ENCODE measurements at places on chromosomes 7 and 10.
A peak's percentile ranks its signal among the peaks of the same experiment; 100 is the strongest.

- DNase-seq, result no peak
Observed at GRCh38 chr7:151060113-151060415, 675 bp downstream of the SLC4A2 start.

GRCh38 chr10:84342584-84342983 lies 14.2 kb downstream of the CCSER2 start:
- no peak for DNase-seq

DNA sequence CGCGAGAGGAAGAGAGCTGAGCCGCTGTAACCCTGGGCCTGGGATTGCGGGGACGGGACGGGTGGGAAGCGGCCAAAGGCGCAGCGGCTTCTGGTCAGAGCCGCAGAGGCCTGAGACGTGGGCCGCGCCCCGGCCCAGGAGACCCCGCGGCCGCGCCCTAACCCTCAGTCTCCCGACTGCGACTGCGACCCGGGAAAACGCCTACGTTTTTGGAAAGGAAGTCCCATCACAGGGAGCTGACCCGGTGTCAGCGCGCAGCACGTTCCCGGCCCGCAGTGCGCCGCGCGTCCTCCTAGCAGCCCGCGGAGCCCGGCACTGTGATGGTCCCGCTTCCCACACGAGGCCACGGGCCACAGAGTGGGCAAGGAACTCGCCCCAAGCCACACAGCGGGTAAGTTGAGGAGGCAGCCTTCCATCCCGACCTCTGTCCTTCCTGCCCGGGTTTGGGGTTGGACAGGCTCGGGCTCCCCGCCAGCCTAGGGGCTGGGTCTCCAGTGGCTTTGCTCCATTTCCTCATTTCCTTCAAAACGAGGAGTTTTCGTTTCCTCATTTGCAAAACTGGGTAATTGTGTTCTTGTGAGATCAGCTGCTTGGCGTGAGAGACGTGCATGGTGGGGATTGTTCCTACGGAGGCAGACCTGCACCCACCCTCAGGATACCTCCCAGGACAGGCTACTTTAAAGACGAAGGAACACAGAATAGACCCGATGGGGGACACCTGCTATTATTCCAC lies 1.2 kb downstream of the GPNMB start:
- no peak for DNase-seq

- no peak for DNase-seq
Observed at GRCh38 chr10:17842641-17843040, 33.5 kb downstream of the MRC1 start.

- no peak for DNase-seq
Observed at GRCh38 chr7:88492153-88492552, 185.5 kb upstream of the STEAP4 start.

DNA sequence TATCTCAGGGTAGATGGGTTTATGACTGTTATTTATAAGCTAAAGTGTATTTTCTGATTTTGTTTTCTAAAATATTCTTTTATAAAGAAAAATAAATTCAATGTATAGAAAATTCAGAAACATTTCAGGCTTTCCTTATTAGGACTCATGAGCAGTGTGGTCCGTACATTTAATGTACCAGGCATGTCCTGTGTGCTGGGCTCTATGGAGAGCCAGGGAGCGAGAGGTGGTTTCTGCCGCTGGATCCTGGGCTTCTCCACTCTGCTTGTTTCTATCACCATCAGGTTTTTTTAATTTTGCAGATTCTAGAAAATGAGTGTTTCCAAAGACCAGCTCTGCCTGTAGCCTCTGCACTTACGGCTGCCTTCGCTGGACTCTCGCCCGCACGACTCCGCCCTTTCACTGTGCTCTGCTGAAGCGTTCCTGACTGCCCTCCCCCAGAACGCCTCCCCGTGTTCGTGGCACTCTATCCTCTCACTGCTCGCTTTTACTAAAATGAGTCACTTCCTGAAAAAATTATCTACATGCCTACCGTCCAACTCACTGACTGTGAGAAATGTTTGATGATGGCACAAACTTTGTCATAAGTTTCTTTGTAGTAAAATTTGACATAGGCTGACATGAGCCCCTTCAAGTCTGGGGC lies 188.5 kb downstream of the ZMYND11 start:
- peak; percentile 51 for DNase-seq

- DNase-seq, result no peak
Observed at GRCh38 chr10:97140902-97141745, 44.6 kb downstream of the SLIT1 start.

- DNase-seq, result no peak
Observed at GRCh38 chr7:139941866-139942265, 112.8 kb downstream of the TBXAS1 start.

GRCh38 chr7:1291845-1292765 lies 59.4 kb downstream of the UNCX start:
- DNase-seq, result no peak

DNA sequence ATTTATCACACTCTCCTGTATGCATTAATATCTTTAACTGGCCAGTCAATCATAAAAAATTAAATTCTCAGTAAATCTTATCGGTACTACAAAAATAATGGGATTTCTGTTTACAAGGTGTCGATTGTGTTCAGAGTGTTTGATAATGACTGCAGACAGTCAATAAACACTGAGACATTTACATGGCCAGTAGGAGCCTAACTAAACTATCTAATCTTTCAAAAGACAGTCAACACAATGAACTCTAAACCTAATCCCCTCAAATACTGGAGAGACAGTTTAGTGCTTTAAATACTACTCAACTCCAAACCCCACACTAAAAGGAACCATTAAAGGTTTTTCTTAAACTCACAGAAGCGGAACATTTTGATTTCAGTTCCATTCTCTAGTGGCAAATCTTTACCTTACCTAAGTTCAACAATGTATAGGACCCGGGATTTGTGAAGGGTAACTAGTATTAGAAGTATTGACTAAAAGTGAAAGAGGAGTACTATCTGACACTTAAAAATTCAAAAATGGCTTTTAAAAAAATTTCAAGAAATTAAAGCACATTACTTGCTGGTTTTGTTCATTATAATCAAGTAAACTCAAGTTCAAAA lies 37.3 kb upstream of the EXOC6 start:
- no peak for DNase-seq

DNA sequence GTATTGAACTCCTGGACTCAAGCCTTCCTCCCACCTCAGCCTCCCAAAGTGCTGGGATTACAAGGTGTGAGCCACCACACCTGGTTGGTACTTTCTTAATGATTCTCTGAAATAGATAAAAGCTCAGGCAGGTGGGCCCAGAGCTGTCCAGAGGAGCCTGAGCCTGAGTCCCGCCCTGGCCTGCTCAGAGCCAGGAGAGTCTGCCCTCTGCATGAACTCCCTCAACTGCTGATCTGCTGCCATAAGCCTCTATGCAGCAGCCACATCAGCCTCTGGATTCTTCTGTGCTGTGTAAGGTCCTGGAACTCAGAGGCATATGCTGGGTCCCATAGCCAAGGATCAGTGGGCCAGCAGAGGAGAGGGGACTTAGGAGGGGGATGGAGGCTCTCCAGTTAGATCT lies 23.1 kb upstream of the DDIT4 start:
- no peak for DNase-seq

DNA sequence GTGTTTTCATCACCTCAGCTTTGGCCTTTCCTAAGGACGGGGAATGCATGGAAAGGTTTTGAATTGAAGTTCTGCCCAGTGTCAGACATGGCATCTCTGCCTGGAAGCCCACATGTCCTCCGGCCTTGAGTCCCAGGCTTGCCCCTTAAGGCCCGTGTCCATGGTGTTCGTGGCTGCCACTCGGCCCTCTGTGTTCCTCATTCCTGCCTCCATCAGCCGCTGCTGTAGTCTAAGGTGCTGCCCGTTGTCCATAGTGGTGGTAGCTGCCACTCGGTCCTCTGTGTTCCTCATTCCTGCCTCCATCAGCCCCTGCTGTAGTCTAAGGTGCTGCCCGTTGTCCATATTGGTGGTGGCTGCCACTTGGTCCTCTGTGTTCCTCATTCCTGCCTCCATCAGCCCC lies 180.7 kb upstream of the SHH start:
- DNase-seq, result no peak

DNA sequence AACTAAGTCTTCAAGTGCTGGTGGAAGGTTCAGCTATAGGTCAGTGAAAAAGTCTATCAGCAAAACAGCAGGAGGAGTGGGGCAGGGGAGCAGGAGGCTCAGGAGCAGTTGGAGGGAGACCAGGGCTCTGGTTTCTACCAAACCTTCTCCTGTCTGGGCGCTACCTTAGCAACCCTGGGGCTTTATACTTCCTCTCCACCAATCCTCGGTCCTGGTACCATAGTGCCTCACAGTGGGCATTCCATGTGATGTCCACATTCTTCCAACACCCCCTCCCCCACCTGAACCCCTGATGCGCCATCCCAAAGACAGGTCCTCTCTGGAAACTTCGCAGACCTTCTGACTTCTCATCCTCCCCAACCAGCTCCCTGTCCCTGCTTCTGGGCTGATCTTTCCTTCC lies 25.3 kb upstream of the ACSM6 start:
- DNase-seq, result no peak

Data from stimulated activated CD4-positive, alpha-beta T cell treated with anti-CD3 and anti-CD28 coated beads, Interleukin-4, amount 100 ng/mL, for 24 hours (primary cell).